Amygdala (tissue), 56 donors: ENCODE measurements at places on chromosomes 2 and 18.

- no peak for DNase-seq
These were observed 27.2 kb upstream of the NT5DC4 start for GRCh38 chr2:112693596-112693995.

DNA sequence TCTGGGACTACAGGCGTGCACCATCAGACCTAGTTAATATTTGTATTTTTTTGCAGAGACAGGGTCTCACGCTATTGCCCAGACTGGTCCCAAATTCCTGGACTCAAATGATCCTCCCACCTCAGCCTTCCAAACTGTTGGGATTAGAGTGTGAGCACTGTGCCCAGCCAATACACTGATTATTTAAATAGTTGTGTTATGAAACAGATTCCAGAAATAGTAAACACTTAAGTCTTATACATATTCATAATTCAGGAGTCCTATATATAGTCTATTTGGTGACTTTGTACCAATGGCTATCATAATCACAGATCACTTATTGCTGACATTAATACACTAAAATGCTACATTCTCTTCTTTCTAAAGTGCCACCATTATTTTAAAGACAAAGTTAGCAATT, 12.8 kb downstream of the NFU1 start:
- DNase-seq = no peak

DNA sequence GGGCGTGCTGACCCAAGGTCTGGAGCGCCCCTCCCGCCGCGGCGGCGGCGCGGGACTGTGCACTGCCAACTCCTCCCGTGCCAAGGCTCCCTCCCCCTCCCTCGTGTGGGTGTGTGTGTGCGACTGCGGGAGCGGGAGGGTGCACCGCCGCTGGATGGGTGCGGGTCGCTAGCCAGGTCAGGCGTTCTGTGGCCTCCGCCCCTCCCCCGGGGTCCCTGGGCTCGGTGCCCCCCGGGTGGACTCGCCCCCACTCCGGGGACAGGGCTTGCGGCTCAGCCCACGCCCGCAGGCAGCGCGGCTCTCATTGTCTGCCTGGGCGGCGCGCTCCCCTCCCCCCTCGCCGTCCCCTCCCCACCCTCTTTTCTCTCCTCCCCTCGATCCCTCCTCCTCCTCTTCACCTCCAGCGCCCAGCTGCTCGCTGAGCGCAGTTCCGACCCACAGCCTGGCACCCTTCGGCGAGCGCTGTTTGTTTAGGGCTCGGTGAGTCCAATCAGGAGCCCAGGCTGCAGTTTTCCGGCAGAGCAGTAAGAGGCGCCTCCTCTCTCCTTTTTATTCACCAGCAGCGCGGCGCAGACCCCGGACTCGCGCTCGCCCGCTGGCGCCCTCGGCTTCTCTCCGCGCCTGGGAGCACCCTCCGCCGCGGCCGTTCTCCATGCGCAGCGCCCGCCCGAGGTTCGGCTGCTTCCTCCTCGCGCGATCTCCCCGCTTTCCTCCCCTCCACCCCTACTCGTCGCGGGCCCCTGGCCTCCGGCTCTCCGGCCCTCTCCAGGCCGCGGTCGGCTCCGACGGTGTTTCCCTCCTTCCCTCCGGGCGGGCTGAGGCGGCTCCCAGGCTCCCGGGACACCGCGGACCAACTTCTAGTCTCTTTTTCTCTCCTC, at the start of gene GATA6:
Gene GATA6, plus strand, starts transcription at position 579 of the 878 bp plus-strand sequence. CDS start 1,556 bp downstream, outside the sequence.
- no peak for DNase-seq

DNA sequence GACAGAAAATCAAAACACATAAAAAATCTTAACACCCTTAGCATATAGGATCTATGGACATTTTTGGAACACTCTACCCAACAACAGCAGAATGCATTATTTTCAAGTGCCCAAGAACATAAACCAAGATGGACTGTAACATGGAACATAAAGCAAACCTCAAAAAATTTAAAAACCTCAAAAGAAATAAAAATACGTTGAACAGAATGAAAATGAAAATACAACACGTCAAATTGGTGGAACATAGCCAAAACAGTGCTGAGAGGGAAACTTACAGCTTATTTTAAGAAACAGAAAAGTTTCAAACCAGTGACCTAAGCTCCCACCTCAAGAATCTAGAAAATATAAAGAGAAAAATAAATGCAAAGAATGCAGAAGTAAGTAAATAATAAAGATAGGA, 58.3 kb upstream of the BCL2L11 start:
- DNase-seq = no peak

- DNase-seq = no peak
These were observed 53.5 kb downstream of the DGKD start for GRCh38 chr2:233407771-233408181.

GRCh38 chr2:34985474-34985873, 1370.1 kb upstream of the CRIM1 start:
- no peak for DNase-seq

DNA sequence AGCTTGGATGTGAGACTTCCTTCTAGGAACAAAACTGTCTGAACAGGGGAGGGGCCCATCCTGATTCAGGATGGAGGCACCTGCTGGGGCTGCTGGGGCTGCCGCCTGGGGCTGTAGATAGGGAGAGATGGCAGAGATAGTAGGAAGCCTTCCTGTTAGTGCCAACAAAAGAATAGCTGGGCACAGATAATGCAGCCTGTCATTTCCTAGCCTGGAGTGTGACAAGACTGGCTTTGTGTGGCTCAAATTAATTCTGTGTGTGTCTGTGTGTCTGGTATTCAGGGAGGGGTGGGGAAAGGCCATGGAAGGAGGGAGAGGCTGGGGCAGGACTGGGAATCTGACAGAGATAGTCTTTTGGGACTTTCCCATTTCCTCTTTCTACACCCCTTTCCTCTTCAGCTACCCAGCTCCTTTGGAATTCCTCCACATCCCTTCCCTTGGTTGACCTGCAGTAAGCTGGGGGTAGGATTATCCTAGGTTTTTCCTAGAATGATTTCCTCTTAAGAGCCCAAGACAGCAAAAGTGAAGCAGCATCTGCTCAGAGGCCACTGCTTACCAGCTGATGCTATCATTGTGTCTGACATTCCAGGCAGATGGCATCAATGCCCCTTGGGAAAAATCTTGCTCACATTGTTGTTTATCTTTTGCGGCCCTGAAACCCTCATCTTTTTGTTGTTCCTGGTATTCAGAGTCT, 144.9 kb upstream of the LHCGR start:
- DNase-seq = no peak

DNA sequence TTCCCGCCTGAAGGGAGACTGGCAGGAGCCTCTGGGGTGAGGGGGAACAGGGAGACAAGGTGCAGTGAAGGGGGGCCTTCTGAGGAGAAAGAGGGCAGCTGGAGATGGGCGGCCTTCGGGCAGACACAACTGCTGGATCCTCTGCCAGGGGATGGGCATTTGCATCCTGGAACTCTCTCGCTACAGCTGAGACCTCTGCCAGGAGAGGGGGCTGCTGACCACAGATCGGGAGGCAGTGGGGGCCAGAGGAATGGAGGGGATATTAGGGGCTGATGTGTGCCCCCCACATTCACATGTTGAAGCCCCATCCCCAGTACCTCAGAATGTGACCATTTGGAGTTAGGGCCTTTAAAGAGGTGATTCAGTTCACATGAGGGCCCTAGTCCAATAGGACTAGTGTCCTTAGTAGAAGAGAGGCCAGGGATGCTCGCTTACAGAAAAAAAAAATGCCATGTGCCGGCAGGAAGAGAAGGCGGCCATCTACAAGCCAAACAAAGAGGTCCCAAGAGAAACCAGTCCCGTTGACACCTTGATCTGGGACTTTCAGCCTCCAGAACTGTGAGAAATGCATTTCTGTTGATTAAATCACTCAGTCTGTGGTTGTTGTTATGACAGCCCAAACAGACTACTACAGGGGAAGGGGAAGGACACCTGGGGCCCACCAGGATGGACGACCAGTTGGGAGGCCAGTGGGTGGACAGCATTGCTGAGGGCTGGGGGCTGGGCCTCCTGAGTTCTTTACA, 50.0 kb downstream of the TRABD2A start:
- DNase-seq = no peak

- DNase-seq = no peak
These were observed 76.5 kb downstream of the HNRNPLL start for GRCh38 chr2:38526195-38526594.

DNA sequence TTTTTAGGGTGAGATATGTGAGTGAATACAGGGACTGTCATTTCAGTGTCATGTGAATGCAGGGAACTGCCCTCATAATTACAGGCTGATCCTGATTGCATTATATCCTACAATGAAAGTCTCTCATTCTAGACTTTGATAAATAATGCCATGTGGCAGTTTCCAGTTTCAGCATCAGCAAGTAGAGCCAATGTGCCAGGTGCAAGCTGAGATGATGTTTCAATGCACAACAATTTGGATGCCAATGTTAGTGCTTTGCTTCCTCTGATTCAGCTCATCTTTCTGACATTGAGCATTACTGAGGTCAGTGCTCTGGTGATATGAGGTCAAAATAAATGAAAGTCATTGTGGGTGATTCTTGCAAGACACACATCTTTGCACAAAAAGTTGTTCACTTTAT, 63.7 kb upstream of the TFPI start:
- DNase-seq = no peak

GRCh38 chr2:9091811-9092210, 88.3 kb upstream of the MBOAT2 start:
- no peak for DNase-seq

- no peak for DNase-seq
These were observed 85.6 kb downstream of the SS18 start for GRCh38 chr18:26004832-26005231.
